Fibroblast of the conjunctiva (primary cell): ENCODE measurements at places on chromosomes 3 and 15.

- DNase-seq = no peak
These were observed 4.2 kb downstream of the PRTG start for GRCh38 chr15:55738715-55739114.

GRCh38 chr15:52923626-52924025 lies 133.5 kb upstream of the ONECUT1 start:
- DNase-seq = no peak

DNA sequence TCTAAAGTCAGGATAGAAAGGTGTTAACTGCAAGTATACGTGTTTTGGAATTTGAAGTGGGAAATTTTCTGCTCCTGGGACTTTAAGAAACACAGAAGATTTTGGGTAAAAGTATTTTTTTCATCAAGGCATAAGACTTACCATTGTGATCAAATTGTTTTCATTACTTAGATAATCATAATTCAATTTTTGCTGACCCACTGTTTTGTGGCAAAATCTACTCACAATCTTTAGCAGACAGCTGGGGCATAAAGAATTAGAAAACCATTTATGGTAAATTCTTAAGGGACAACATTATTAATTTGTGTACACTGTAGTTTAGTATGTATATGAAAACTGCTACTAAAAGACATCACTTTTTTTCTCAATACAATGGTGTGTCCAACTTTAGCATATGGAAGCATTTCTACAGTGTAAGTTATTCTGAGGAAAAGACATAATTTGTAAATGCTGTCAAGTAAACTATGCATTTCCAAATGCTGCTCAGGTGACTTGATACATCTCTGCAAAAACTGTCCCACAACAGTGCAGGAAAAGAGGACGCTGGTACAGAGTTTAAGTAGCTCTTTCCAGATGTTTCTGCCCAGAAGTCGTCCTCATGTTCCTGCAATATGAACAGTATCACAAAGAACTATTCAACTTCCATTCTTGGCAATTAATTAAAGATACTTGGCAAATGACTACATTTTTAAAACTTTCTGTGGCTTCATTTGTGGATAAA lies 52.3 kb downstream of the THSD4 start:
- no peak for DNase-seq

DNA sequence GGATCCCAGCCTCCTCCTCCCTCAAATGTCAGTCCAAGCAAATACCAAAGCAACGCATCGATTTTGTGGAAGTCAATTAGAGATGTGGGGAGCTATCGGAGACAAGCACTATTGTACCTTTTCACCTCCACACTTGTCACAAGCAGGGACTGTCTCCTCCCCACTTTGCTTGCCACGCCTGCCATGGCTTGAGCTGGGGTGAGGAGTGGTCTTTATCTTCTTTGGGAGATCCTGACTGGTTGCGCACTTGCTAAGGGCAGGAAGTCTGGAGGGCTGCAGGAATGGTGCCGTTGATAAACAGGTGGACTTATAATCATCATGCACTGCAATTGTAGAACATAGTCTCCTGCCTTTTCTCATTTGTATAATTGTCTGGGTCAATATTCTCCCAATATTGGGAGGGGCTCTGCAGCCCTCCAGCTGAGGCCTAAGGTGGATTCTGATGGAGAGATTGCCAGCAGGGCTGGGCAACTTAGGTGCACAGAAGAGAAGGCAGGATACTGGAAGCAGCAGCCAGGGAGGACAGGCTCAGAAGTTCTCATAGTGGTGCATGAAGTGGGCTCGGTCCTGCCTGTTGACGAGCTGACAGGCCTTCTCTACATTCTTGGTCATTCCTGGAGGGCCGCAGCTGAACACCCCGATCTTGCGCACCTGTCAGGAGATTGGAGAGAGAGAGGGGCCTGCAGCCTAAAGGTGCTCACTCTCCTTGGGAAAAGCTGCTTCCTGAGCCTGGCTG lies 20.2 kb downstream of the DUOX2 start:
- DNase-seq = no peak

- no peak for DNase-seq
These were observed 31.0 kb downstream of the GRIP2 start for GRCh38 chr3:14508966-14509795.

DNA sequence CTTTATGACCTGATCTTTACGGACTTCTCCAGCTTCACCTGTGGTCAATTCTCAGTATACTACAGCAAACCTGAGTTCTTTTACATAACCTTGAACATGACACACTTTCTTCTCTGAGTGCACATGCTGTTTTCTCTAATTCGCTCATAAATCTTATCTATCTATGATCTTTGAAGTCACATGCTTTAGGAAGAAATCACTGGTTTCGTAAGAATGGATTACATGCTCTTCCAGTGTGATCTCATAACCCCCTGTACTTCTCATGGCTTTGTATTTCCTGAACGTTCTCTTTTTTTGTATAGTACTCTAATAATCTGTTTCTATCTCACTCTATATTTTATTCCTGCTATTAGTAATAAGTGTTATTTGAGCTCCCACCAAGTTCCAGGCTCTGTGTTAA lies 1165.2 kb downstream of the TBL1XR1 start:
- no peak for DNase-seq
